Stimulated activated CD8-positive, alpha-beta memory T cell treated with anti-CD3 and anti-CD28 coated beads, Interleukin-7, amount 100 ng/mL, for 1 hour (primary cell): ENCODE measurements at places on chromosomes 2 and 18.

DNA sequence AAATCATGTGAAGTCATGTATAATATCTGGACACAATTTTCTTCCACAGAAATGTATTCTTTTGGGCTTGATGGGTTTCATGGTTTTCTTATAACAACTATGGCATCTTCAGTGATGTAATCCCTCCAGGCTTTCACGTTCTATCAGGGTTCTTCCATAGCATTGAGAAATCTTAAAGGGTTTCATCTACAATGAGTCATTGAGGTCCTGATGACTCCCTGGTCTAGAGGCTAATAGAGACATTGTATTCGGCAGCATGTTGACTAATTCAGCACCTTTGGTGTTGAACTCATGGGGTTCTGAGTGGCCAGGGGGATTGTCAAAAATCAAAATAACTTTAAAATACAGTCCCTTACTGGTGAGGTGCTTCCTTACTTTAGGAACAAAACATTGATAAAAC lies 614.0 kb upstream of the CRIM1 start:
- DNase-seq: no peak

DNA sequence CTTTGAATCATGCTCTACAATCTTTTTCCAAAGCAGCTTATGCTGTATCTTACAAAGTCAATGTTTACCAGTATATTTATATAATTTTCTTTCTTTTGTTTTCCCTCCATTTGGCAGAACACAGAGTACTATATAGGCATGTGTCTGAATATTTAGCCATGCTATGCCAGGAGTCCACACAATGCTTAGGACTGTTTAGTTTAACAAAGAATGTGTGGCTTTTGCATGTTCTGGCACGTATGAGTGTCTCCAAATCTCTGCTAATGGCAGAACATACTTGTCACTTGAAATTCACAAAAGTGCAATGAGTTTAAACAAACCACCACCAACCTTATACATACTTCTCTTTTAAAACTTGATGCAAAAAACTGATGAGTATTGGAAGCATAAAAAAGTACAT lies 268.0 kb downstream of the NR4A2 start:
- no peak for DNase-seq

- DNase-seq: no peak
Observed at GRCh38 chr18:76667603-76668002, 154.8 kb upstream of the ZNF236 start.

- DNase-seq: no peak
Observed at GRCh38 chr2:232351686-232352510, 26.7 kb upstream of the ALPP start.

DNA sequence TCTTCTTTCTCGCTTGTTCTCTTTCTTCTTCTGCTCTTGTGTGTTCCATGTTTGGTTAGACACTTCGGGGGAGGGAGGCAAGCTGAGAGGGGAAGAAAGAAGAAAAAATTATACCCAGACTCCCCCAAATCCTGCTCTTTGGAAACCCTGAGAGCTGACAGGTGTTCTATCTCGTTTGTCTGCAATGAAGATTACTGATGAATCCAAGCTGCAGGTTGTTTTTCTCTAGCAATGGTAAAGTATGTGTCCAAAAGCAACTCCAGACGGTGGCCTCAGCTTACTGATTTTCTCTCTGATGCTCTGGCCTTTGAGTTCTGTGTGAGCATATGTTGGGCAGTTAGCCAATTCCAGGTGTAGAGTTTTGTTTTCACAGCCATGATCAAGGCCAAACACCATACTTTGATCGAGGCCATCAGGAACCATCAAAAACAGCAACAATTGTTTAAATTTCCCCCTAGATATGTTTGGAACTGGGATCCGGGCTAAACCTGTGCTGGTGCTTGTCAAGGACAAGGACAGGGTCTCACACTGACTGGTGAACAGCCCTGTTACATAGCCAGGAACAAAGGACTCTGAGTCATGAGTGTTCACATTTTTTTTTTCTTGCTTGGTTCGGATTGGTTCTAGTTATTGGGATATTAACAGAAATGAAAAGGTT lies 142.0 kb downstream of the PRKCE start:
- DNase-seq: no peak

GRCh38 chr2:101518578-101519492 lies 43.9 kb upstream of the RFX8 start:
- no peak for DNase-seq

GRCh38 chr2:241925277-241925676 lies 55.7 kb downstream of the RTP5 start:
- no peak for DNase-seq

GRCh38 chr2:26313446-26313845 lies 32.5 kb upstream of the SELENOI start:
- no peak for DNase-seq

DNA sequence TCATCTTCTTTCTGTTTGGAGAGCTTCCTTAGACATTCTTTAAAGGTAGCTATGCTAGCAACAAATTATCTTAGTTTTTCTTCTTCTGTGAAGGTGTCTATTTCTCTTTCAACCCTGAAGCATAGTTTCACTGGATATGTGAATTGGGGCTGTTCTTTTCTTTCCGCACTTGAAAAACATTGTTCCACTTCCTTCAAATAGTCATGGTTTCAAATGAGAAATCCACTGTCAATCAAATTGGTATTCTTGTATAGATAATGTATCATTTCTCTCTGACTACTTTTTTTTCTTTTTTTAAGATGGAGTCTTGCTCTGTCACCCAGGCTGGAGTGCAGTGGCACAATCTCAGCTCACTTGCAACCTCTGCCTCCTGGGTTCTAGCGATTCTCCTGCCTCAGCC lies 254.0 kb downstream of the ANAPC1 start:
- no peak for DNase-seq

DNA sequence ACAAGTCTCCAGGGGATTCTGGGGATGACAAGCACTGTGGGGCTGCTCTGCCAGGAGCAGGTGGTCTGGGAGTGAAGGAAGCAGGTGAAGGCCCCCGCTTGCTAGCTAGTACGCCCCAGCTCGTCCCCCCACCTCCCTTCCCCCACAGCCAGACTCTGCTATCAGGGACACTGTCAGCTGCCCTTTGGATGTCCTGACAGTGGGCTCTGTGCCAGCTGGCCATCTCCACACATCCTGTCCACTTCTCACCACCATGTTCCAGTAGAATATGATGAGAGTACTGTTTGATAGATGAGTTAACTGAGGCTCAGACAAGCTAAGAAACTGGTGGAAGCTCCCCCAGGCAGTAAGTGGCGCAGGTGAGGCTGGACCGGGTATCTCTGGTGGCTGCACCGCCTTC lies 276.2 kb downstream of the CELF4 start:
- no peak for DNase-seq

DNA sequence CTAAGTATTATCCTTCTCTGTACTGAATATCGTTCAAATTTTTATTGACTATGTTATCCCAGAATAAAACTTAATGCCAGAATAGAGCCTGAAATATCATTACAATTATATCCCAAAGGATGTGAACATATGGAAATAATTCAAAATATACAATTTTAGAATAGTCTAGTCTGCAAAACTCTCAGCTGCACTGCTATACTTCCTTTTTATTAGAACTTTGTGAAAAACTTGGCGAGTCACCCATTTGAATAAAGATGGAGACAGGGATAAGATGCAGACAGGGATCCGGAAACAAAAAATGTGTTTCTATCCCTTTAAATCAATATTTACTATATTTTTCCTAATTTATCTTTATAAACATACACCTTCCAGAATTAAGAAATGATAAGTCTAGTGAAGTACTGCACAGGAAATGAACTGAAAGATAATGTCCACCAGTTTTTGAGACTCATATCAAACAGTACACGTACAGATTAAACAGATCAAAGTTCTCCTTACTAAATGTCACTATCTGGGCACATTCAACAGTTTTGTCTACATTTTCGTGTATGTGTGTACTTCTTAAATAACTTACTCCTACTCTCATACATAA lies 107.8 kb downstream of the MEP1B start:
- no peak for DNase-seq

DNA sequence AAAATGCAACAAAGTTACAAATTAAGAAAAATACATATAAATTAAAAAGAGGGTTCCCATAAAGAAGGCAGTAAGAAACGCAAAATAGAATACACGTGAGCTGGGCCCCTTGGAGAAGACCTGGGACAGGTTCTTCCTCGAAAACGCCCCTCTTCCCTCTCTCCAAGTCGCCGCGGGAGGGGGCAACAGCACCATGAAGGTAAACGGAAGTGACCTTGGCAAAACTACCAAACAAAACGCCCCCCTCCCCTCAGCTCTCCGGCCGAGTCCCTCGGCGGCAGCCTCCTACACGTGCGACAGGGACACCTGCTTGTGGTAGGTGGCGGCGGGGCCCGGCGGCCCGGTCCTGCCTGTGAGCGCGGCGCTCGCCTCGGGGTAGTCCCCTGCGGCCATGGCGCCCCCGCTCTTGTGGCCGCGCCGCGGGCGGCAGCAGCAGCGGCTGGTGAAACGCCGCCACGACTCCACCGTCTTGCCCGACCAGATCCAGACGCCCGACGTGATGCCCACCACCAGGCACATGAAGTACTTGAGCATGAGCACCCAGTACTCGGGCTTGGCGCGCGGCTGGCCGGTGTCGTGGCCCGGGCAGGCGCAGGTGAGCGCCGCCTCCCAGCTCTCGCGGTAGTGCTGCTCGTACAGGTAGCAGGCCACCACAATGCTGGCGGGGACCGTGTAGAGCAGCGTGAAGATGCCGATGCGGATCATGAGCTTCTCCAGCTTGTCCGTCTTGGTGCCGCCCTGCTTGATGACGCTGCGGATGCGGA lies 2.8 kb downstream of the FZD5 start:
- DNase-seq: no peak

DNA sequence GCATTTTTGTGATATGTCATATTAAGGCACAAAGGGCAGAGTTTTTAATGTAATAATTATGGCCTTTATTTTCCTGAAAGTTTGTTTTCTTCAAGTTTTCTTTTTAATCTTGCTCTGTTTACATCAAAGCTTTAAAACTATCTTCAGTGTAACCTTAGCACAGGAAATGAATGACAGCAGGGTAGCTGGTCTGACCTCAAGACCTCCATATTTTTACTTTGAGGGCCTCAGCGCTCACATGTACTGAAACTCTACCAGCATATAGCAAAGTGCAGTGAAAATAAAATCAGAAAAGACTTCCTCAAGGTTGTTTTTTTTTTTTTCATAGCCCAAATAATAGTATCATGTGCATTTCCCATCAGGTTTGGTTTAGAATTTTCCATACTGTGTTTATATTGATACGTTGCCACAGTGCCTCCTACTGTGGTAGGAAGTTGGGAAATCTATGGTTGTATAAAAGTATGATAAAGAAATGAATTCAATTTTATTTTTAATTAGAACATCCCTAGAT lies 163.4 kb downstream of the UBE2E3 start:
- DNase-seq: no peak

DNA sequence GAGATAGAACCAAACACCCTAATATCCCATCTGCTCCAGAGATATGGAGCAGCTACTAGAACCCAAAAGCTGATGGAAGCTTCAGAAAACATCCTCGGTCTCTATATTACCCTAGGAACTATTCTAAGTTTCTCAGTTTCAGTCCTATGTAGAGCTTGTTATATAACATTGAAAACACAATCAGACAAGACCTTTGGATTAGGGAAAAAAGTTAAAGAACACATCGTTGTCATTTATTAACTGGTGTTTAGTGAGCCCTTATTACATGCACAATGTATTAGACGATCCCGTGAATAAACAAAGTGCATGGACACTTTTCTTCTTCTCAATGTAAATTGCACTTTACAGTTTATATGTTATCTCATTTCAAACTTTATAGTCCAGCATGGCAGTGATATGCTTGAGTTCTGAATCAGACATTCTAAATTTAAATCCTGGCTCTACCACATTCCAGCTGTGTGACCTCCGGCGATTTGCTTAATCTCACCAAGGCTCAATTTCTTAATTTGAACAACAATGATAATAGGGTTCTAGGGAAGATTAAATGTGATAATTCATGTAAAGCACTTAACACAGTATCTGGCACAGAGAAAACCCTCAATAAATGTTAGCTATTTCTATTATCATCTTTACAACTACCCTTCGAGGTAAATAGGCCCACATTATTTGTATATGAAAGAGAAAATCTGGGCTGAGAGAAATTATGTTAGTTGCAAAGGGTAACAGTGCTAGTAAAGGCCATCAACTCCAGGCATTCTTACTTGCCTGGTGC lies 83.6 kb upstream of the PIK3C3 start:
- no peak for DNase-seq

- DNase-seq: no peak
Observed at GRCh38 chr2:41940745-41941063, 107.1 kb upstream of the PKDCC start.

GRCh38 chr2:230758566-230759480 lies 46.2 kb downstream of the CAB39 start:
- no peak for DNase-seq

- no peak for DNase-seq
Observed at GRCh38 chr2:204763974-204764703, 218.9 kb downstream of the PARD3B start.

DNA sequence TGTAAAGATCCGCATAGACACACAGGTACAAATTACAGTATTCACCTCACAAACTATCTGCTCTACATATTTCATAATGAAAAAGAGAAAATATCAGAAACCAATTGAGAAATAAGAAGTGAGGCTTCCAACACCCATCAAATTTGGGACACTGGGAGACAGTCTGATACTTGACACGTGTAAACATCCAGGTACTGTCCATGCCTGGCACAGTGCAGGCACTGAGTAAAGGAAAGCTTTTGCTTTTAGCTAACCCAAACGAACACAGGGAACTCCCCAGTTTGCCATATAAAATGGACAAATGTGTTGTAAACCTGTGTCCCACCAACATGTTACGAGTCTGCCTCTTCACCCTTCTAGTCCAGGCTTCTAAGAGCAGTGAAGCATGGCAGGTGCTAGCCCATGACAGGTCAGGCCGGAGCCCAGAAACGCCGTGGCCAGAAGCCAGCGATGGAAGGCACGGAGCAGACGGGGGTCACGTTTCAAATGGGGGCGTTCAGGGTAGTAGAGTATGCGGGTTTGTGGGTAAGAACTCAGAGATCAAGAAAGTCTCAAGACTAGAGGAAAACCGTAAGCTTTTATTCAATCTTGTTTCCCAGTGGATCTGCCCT lies 27.0 kb downstream of the CDH2 start:
- no peak for DNase-seq

GRCh38 chr2:196170606-196171247 lies 651 bp downstream of the STK17B start:
- no peak for DNase-seq

DNA sequence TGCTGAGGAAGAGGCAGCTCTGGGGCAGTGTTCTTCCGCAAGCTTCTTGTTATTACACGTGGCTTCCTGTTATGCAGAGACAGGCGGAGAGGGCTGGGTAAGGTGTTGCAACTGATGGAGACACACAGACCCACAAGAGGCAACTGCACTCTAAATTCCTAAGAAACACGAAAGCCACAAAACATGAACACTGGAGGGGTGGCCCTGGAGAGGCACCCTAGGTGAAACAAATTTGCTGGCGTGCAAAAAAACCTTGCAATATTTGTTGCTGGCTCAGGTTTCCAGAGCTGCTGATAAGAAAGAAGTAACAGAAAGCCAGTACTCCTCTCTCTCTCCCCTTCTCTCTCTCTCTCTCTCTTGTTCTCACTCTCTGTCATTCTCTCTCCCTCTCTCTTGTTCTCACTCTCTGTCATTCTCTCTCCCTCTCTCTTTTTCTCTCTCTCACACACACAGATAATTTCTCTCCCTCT lies 31.8 kb downstream of the ARHGAP25 start:
- DNase-seq: no peak

- no peak for DNase-seq
Observed at GRCh38 chr2:117794668-117795067, 19.8 kb upstream of the DDX18 start.
